Left ventricle myocardium superior (tissue), 1 donor: ENCODE measurements at places on chromosomes 2 and 18.

- DNase-seq = no peak
Measured at GRCh38 chr2:46116553-46116991, 180.6 kb upstream of the EPAS1 start.

- no peak for DNase-seq
Measured at GRCh38 chr2:122831649-122832048, 1076.2 kb downstream of the TSN start.

DNA sequence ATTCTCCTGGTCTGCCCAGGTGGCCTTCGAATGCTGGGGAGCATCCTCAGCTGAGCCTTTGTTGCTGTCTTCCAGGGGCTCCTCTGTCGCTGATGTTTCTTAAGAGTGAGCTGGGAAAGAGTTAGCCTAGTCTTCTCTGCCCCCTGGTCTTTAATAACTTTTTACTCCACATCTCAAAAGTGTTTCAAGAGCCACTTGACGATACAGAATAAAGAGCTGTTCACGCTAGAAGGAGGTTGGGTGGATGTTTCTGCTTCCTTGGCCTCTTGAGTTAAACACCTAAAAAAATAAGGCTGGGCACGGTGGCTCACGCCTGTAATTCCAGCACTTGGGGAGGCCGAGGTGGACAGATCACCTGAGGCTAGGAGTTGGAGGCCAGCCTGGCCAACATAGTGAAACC is 2.8 kb upstream of the BUB1 start:
- no peak for DNase-seq

DNA sequence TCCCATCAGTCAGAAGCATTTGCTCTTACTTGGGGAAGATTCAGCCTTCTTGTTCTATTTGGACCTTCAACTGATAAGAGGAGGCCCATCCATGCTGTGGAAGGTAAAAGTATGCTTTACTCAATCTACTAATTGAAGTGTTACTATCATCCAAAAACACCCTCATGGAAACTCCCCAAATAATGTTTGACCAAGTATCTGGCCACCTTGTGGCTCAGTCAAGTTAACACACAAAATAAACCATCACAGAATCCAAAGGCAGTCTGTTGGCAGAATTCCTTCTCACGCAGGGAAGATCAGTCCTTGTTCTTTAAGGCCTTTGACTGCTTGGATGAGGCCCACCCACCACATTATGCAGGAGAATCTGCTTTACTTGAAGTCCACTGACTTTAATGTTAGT is 531.2 kb upstream of the SMIM21 start:
- DNase-seq = no peak

- no peak for DNase-seq
Measured at GRCh38 chr2:181176540-181176939, 196.1 kb downstream of the UBE2E3 start.

DNA sequence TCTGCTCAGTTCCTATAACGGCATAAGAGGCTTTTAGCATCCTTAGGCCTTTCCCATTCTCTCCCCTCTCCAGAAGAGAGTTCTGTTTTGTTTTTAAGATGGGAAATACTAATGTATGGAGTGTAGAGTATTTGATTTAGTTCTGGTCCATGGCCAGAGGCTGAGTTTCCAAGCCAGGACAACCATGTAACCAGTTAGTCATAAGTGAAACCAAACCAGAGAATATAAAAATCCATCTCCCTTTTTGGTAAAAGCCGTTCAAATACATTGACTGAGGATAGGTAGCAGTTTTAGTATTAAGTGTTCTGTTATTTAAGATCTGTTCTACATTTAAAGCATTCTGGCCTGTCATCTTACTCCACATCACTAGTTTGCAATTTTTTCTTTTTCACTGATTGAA is 3.1 kb downstream of the PSMD1 start:
- DNase-seq = no peak

- no peak for DNase-seq
Measured at GRCh38 chr2:209534228-209534627, 110.4 kb downstream of the MAP2 start.

GRCh38 chr2:27071990-27072830 is 756 bp upstream of the OST4 start:
- peak; percentile 86 for DNase-seq

- DNase-seq = no peak
Measured at GRCh38 chr2:207935121-207935990, 90.0 kb downstream of the PLEKHM3 start.

DNA sequence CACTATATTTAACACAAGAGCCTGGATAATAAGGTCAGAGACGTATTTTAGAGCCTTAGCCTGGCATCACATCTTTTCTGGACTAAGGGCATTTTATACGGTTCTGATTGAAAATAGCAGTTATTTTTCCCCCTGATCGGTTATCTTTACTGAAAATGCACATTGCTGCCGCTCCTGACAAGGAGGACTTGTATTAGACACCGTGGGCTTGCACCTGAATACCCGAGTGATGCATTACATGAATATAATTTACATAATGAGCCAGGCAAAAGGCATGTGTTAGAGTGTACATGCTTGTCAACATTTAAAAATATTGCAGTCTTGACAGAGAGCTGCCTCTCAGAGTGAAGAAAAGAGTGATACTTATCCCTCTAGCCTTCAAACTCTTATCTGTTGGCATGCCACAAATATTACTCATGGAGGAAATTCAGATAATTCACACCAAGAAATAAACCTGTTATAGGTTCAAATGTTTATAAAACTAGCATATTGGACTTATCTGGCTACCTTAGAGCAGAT is 470.5 kb upstream of the ETAA1 start:
- DNase-seq = no peak

GRCh38 chr2:20333738-20334137 is 16.9 kb downstream of the PUM2 start:
- DNase-seq = no peak

DNA sequence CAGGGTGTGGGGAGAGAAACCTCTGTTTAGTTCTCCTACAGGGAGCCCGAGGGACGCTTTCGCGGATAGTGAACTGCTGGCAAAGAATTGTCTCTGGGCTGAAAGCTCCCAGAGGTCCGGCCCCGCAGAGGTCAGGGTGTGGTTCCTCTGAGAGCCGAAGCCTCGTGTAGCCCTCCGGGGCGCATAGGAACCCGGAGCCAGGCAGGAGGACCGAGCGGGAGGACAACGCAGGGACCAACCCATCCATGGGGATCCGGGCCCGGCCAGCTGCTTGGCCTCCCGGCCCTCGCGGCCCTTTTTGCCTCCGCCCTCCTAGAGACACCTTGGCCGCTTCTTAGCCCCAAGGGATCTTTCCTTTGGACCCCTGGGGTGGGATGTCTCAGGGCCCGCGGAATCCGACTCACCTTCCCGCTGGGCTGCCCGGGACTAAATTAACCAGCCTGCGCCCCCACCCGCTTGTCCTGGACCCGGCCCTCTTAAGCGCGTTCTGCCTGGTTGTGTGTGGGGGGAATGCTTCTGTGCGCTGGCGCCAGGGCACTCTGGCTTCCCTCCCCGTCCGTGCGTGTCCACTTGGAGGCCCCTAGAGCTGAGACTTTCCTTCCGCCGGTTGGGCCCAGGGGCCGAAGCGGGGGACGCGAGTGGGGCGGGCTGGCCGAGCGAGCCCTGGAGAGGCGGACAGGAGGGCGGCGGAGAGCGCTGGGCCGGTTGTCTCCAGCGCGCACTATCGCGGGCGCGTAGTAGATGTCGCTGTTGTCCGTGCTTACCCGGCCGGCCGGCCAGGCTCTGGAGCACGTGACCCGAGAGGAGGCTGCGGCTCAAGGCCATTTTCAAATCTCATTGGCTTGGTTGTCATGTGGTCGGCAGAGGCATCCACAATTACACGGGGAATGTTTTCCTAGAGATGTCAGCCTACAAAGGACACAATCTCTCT is at the start of gene HOXD10:
TSS of gene HOXD10 (plus strand) at position 896 of the 931 bp plus-strand sequence. CDS start 56 bp downstream, outside the sequence.
- no peak for DNase-seq

DNA sequence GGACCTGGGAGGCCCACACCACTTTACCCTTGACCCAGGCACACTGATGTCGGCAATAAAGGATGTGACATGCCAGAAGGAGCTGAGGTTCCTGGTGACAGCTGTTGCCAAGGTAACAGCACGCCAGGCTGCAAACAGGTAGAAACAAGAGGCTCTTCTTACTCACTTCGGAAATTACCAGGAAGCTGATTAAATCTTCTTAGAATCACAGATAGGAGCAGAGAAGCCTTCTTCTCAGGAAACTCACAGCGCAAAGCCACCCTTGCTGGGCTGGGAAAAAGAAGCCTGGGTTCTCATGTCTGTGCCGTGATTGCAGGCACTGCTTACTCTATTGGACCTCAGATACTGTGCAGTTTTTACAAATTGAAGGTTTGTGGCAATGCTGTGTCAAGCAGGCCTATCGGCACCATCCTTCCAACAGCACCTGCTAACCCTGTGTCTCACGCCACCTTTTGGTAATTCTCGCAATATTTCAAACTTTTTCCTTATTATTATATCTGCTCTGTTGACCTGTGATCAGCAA is 61.0 kb upstream of the TAF1B start:
- DNase-seq = peak; percentile 13

DNA sequence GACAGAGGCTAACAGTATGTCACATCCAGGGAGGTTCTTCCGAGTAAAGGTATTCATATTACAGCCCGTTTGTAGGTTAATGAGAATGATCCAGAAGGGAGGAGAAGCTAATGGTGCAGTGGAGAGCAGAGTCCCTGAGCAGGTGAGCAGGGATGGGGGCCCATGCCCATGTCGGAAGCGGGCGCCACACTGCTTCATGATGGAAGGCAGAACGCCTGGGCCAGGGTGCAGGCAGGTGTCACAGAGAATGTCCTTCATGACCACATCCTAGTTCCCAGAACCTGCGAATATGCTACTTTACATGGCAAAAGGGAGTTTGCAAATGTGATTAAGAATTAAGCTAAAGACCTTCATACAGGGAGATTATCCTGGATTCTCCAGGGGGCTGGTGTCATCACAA is 4.0 kb downstream of the HES6 start:
- DNase-seq = no peak

GRCh38 chr2:233061591-233062450 is 1.7 kb downstream of the INPP5D start:
- DNase-seq = peak; percentile 75

DNA sequence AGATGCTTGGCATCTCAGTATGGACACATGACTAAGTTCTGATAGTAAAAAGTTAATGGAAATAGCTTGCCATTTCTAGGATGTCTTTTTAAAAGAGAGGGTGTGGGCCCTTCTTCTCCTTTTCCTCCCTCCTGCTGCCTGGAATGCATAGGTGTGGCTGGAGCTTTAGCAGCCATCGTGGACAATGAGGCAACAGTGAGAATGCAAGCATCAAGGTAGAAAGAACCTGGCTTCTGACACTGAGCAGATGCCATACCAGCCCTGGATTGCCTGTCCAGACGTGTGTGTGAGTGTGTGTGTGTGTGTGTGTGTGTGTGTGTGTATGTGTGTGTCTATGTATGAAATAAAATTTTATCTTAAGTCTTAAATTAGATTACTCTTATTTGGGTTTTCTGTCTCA is 660.1 kb downstream of the XIRP2 start:
- DNase-seq = no peak

DNA sequence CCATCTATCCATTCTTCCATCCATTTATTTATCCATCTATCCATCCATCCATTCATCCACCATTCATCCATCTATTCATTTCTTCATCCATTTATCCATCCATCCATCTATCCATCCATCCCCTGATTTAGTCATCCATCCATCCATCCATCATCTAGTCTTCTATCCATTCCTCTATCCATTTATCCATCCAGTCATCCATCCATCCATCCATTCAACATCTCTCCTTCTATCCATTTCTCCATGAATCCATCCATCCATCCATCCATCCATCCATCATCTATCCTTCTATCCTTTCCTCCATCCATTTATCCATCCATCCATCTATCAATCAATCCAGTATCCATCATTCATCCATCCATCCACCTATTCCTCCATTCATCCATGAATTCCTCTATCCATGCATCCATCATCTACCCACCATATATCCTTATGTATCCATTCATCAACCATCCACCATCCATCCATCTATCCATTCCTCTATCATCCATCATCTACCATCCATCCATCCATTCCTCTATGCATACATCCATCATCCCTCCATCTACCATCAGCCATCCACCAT is 185.0 kb downstream of the CELF4 start:
- no peak for DNase-seq

- no peak for DNase-seq
Measured at GRCh38 chr2:216294305-216294704, 78.0 kb downstream of the MARCHF4 start.

GRCh38 chr2:169476459-169476858 is 2.8 kb upstream of the BBS5 start:
- DNase-seq = no peak

- DNase-seq = no peak
Measured at GRCh38 chr2:241987726-241988125, 118.2 kb downstream of the RTP5 start.

DNA sequence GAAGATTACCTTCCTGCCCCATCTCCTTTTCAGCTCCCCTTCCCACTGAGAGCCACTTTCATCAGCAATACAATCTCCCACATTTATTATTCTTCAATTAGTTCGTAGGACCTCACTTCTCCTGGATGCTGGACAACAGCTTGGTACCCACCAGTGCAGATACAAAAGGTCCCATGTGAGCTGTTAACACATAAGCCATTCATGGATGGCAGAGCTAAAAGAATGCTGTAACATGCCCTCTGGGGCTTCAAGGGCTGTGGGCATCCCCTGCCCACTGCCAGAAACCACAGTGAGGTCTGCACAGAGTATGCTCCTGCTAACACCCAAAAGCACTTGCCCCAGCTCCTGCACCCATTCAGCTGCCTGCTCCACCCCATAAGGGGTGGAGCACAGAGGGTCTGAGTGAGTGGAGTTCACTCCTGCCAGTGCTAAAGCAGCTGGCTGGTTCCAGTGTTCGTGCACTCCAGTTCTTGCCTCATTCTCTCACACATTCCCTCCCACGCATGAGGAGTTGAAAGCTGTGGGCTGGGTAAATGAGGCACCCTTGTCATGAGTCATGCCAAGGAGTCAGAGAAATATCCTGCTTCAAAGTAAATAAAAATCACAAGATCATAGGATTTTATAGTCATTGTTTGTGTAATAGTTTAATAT is 305.9 kb upstream of the TMEFF2 start:
- no peak for DNase-seq

- no peak for DNase-seq
Measured at GRCh38 chr2:128396500-128396891, 77.8 kb upstream of the HS6ST1 start.

- no peak for DNase-seq
Measured at GRCh38 chr2:96875498-96876268, 5.8 kb upstream of the SEMA4C start.

DNA sequence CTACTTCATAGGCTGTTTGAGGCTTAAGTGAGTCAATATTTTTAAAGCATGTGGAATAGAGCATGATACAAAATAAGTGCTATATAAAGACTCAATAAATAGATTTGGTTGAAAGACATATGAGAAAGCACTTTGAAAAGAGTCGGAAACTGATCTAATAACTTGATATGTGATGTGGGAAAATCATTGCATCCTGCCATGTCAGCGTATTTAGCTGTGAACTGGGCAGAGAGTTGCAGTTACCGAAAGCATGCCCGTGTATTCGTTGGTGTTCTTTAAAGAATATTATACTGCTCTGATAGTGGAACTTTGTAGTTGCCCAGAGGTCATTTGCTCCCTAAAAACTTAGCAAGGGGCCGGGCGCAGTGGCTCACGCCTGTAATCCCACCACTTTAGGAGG is 37.8 kb upstream of the ZNF516 start:
- no peak for DNase-seq

- DNase-seq = no peak
Measured at GRCh38 chr18:61132031-61132430, 201.2 kb upstream of the CDH20 start.
